Keratinocyte (primary cell): ENCODE measurements at places on chromosomes 7 and 10.

- DNase-seq: no peak
These were observed 4.0 kb upstream of the SH3PXD2A start for GRCh38 chr10:103859161-103860086.

- no peak for DNase-seq
These were observed 81.8 kb downstream of the ZNF277 start for GRCh38 chr7:112288301-112288700.

- no peak for DNase-seq
These were observed 32.3 kb downstream of the PITRM1 start for GRCh38 chr10:3140280-3140679.

DNA sequence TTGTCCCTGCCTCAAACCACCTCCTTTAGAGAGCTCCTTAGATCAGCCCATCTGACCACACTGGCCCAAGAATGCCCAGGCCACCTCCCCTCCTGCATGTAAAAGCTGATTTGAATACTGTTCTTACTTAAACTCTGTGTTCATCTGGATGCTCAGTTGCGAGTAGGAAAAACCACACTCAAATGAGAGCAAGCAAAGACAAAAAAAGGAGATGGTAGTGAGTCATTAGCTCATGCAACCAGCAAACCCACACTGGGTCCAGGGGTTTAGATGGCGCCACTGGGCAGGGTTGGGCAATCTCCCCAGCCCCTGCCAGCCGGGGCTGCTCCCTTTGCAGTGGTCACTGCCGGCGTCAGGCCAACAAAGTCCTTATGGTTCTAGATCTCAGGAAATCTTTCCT lies 32.7 kb downstream of the TSPAN15 start:
- DNase-seq: no peak

GRCh38 chr7:44881610-44882009 lies 3.7 kb downstream of the PURB start:
- no peak for DNase-seq
